ENCODE measurements at places on chromosomes 7 and 10.

DNA sequence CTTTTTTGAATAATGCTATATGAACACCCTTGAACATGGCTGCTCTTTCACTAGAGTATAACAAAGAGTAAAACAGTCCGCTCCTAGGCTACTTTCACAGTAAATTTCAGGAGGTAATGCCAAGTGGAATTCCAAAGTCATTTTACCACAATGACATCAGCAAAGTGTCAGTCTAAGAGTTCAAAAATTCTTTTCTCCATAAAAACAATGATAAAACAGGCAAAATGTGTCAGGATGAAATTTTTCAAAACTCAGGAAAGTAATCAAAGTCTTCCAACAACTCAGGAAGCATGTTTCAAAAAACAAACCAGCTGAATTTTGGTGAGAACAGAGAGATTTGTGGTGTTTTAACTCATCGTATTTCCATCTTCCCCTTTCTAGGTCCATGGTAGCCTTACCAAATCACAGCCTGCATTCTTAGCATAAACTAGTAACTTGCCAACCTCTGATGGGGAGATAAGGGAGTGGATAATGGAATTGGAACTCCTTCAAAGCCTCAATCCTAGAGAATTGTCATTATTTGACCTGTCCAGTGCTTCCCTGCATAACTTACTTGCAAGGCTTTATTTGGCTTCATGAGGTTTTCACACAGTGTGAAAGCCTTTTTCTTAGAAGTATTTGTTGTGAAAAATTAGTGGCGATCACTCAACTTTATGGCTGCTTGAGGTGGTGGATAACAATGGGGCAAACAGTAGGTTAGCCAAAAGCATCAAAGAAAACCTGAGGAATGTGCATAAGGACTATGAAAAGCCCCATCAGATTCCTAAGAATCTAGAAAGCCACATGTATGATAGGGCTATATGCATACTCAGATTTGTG is 302.7 kb downstream of the HDAC9 start:
- no peak for DNase-seq

DNA sequence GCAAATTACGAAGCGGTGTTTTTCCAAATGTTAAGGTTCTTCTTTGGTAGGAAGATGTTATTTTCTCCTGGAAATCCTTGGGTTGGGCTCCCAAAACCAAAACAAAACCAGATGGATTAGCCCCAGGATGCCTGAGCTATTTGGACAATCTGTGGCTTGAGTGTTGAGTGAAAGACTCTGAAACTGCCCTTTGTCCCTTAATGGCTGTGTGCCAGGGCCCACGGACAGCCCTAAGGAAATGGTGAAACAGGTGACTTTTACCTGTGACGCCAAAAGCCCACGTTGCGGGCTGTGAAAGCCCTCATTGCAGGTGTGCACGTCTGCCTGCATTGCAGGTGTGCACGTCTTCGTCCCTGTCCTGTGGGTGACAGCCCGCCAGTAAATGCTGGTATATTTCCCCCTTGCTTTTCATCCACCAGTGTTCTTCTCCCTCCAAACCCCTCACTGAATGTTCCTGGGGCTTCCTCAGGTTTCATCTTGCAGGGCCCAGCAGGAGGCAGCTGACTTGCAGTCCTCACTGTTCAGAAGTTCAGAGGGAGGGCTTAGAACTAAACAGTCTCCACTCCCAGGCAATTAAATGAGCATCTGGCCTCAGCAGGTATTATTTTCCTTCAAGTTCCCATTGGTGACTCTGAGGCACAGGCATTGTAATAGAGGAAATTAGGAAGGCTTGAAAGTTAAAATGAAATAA is 10.7 kb downstream of the PFKP start:
- DNase-seq: no peak

GRCh38 chr10:69089638-69090599 is 2.0 kb downstream of the SRGN start:
- DNase-seq: no peak

DNA sequence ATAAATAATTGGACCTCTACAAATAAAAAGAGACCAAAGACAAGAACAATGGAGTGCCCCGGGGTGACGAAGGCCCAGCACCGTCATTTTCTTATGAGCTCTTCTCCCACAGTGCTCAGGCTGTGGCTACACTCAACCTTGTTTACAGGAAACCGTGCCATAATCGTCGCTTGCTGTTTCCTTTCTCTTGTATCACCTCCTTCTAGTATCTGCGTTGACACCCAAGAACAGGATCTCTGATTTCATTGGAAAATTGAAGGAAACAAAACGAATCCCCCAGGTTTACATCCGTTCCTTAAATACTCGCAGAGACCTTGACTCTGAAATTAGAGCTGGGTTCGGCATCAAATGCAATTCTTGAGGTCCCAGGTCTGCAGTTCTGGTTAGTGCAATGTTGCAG is 1.7 kb upstream of the IGFBP3 start:
- no peak for DNase-seq

DNA sequence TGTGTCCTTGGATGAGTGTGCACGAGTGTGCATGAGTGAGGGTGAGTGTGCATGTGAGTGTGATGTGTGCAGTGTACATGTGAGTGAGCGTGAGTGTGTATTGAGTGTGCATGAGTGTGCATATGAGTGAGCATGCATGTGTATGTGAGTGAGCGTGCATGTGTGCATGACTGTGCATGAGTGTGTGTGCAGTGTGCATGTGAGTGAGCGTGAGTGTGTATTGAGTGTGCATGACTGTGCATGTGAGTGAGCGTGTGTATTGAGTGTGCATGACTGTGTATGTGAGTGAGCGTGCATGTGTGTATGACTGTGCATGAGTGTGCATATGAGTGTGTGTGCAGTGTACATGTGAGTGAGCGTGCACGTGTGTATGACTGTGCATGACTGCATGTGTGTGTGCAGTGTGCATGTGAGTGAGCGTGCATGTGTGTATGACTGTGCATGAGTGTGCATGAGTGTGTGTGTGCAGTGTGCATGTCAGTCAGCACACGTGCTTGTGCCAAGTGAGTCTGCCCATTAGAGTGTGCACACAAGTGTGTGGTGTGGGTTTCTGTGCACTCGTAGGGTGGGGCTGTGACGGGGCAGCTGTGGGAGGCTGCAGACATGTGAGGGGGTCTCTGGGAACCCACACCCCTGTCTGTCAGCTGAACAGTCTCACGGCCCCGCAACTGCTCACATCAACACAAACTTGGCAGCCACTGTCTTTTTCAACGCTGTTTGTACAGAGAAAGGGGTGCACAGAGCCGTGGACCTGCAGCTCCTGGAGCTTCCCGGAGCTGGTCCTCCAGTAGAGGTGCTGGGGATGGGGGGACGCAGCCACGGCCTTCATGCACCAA is 14.8 kb downstream of the FOXL3 start:
- DNase-seq: no peak

GRCh38 chr7:155610633-155611193 is 33.7 kb upstream of the RBM33 start:
- DNase-seq: no peak

DNA sequence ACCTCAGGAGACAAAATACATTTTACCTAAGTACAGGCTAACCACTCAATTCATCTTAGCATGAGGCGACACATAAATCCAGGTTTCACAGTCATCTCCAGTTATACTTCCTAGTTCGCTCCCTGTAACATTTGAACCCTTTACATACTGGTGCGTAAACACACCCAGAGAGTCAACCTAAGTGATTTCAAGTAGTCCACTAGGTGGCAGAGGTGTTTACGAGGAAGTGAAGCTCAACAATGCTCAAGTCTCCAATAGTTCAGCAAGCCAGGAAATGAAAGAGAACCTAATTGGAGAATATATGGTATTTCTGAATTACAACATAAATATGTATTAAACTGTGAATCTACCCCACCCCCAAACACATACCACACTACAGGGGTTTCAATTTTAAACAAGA is 76.3 kb upstream of the ABCB5 start:
- DNase-seq: no peak

DNA sequence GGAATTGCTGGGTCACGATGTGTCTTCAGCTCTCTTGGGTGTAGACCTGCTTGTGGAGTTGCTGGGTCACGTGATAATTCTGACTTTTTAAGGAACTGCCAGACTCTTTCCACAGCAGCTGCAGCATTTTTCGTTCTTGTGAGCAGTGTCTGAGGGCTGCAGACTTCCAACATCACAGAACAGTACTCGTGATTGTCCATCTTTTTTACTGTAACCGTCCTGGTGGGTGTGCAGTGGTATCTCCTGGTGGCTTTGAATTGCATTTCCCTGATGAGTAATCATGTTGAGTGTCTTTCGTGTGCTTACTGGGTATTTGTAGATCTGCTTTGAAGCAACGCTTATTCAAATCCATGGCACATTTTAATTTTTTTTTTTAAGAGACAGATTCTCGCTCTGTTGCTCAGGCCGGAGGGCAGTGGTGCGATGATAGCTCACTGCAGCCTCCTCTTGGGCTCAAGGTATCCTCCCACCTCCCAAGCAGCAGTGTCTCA is 22.7 kb downstream of the INPP5A start:
- DNase-seq: no peak

DNA sequence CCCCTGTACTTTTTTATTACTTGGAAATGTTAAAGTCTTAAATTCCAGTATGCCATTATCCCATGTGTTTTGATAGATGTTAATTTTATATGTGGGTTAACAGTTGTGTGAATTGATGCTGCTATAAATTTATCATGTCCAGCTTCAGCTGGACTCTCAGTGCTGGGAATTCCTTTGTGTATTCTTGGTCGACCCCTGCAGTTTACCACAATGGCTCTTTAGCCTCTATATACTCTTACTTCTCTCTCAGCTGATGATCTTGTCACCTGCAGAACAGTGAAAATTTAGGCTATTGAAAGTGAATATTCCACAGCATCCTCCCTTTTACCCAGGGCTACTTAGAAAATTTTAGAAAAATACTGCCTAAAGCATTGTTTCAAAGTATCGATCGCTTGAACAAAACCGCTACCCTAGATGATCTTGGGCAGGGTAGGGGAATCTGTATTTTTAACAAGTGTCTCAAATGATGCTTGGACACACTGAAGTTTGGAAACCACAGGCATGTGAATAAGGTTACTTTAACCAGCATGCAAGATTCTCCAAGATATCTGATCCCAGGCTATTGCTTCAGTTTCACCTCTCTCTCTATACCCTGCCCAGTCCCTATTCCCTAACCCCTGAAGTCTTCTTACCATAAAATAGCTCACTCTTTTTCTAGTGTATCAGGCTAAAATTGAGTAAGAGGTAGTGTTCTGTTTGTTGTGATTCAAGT is 25.4 kb downstream of the LCOR start:
- DNase-seq: no peak

- DNase-seq: no peak
Measured at GRCh38 chr10:6516281-6516928, 63.7 kb downstream of the PRKCQ start.

DNA sequence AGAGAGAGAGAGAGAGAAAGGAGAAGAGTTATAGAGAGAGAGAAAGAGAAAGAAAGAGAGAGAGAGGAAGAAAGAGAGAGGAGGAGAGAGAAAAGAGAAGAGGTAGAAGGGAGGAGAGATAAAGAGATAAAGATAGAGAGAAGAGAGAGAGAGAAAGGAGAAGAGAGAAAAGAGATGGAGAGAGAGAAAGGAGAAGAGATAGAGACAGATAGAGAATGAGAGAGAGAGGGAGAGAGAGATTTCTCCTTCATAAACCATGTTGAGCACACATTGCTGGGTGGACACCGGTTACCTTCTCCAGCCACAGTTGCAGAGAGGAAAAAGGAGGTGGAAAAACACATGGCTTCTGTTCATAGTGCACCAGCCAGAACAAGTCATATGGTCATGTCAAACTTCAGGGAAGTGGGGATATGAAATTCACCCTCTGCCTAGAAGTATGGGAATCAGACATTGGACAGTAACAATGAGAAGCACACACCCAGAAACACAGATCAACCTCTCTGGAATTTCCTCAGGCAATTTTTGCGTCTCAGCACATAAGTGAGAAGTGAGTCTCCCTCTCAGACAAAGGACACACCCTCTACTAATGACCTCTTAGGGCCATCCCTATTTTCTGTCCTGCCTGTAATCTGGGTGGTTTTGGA is 172.5 kb upstream of the SVIL start:
- no peak for DNase-seq

- no peak for DNase-seq
Measured at GRCh38 chr10:27661514-27662286, 83.9 kb downstream of the MKX start.

- DNase-seq: no peak
Measured at GRCh38 chr10:34922138-34922537, 107.0 kb upstream of the PARD3 start.

- DNase-seq: no peak
Measured at GRCh38 chr7:148191391-148192065, 399.0 kb upstream of the C7orf33 start.

- no peak for DNase-seq
Measured at GRCh38 chr10:129505500-129506075, 38.5 kb downstream of the MGMT start.

DNA sequence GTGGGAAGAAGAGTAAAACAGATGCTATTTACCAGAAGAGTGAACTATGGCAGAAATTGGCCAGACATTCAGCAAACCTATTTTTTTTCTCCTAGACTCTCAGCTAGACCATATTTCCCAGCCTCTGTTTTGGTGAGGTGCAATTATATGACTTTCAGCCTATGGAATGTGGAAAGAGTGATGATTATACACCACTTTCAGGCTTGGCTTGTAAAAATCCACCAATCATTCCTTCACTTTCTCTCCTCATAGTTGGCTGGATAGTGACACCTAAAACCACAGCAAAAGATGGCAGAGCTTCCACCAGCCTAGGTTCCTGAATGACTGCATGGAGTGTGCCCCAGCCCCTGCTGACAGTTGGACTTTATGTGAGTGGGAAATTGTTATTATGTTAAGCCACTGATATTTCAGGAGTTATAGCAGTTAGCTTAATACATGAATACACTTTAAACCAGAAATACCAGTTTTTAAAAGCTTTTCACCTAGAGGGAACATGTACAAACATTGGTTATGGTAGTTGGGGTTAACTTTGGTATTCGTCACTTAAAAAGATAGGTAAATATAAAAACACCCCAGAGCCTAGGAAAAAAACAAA is 19.1 kb upstream of the TNKS2 start:
- DNase-seq: no peak

DNA sequence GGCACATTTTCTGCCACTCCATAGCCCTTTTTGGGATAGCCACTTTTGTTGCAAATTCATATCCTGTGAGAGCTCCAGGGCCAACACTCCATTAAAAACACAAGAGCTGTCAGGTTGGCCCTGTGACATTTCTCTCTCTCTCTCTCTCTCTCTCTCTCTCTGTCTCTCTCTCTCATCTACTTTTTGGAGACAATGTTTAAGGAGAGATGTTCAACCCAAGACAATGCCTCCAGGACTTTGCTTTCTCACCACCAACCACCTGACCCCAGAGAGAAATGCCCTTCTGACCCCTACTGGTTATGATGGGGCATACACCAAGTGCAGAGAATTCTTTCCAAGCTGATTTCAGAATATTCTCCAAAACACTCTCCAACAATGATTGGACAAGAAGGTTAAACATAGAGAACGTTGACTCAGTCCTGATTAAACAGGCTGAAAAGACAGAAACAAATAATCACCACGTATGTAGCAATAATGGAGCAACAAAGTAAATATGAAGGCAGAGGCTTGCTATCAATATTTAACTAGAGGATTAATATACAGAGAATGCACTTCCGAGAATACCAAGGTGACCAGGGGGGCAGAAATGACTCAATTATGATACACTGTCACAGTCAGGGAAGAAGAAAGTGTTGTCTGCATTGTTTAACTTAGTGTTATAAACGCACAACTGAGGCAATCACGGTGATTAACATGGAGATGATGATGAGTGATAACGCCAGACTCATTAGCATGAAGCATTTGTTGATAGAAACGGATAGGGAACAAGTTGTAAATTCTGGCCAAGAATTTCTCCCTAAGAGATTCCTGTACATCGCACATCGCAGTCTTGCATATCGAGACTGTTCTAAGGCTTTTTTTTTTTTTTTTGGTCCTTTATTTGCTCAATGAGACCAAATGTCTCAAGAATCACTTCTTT is 178.5 kb downstream of the NRP1 start:
- DNase-seq: no peak

GRCh38 chr10:17062493-17062892 is 67.1 kb downstream of the CUBN start:
- DNase-seq: no peak
